GM12864 (cell line): ENCODE measurements at places on chromosomes 3 and 15.
A peak's percentile ranks its signal among the peaks of the same experiment; 100 is the strongest.

GRCh38 chr3:179181021-179181472 lies 32.9 kb downstream of the PIK3CA start:
- no peak for DNase-seq

GRCh38 chr3:45095916-45096526 lies 50.2 kb downstream of the CDCP1 start:
- DNase-seq: no peak

DNA sequence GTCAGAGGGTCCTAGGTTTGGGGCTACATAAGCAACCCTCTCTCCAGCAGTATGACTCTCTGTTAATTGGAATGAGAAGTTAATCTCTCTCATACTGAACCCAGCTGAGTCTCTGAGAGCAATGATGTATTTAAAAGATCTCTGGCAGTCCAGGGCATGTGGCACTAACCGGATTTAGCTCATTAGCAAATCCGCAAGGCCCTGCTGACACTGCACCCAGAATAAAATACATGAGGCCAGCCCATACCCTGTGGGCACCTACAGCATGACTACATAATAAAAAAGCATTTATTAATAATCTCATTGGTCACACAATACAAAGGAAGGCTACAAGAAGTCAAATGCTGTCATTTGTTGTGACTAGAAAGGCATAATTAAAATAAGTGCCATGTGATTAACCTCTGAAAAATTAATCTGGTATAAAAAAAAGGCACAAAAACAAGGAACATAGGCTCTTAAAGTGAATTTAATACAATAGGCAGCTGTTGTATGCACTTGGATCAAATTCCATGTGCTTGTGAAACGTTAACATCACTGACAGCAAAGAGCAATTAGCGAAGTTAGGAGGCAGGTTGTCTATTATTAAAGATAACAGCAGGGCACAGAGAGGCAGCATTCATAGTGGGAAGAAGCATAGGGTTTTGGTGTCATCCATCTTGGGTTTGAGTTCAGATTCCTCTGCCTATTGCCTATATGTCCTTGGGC lies 381.2 kb downstream of the WDR72 start:
- no peak for DNase-seq

GRCh38 chr15:58108117-58108516 lies 30.1 kb upstream of the AQP9 start:
- DNase-seq: no peak

GRCh38 chr15:64837502-64837901 lies 4.2 kb upstream of the PLEKHO2 start:
- DNase-seq: no peak

DNA sequence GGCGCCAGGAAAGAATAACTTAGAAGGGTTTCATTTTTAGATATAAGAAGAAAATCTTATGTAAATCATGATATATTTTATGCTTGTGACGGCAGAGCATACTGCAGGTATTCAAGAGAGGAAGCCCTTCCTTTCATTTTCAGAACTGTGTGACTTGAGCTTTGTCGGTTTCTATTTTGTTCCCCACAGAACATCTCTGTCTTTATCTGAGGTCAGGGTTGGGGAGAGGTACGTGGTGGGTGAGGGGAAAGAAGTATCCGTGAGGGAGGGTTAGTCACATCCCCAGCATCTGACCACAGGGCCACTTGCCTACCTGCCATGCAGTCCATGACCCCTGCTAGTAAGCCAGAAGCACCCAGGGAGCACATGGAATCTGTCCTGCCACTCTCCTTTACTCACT lies 126.5 kb downstream of the DGKG start:
- no peak for DNase-seq

- no peak for DNase-seq
Measured at GRCh38 chr15:51044037-51044727, 50.5 kb downstream of the TNFAIP8L3 start.

DNA sequence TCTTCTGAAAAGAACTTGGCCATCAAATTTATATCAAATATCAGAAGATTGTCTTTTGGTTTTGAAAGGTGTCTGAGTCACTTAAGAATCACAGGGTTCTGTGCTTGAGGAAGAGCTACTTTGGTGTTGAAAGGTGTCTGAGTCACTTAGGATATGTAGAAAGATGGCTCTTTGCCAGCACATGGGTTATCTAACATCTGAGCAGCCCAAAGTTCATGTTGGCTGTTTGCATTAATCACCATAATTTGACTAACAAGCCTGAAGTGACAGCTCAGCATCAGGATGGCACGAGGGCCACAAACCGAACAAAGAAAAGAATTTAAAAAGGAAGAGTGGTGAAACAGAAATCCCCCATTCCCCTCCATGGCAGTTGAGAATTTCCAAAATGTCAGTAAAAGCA lies 190.5 kb upstream of the CMC1 start:
- no peak for DNase-seq

DNA sequence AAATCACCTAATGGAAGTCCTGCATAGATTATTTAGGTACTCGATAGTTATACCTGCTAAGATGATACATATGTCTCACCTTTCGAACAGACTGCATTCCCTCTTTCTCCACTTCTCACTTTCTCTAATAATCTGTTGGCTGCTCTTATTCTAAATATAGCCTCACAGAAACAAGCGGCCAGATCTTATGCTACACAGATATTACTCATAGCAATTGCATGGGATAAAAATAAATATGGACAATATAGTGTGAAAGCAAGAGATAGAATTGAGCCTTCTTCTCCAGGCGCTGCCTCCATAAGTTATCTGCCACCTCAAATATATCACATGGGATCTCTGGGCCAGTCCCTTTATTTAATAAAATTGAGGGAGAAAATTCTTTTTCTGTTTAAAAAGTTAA lies 29.5 kb upstream of the TGFBR2 start:
- DNase-seq: no peak

DNA sequence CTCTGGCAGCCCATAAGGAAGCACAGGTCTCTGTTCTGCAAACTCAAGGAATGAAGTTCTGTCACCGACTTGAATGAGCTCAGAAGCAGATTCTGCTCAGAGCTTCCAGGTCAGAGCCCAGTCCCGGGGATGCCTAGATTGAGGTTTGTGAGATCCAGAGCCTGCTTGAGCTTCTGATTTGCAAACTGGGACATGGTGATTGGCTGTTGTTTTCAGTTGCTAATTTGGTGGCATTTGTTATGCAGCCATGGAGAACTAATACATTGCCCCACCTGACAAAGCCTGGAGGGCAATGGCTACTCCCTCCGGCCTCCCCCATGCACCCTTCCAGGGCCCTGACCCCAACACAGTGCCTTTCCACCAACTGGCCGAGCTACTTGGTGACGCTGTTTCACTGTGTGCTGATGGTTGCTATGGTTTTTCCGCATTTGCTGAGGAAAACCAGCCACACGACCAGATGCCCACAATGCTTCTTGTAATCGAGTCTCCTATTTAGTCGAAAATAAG lies 379.5 kb upstream of the ATP10A start:
- DNase-seq: no peak

DNA sequence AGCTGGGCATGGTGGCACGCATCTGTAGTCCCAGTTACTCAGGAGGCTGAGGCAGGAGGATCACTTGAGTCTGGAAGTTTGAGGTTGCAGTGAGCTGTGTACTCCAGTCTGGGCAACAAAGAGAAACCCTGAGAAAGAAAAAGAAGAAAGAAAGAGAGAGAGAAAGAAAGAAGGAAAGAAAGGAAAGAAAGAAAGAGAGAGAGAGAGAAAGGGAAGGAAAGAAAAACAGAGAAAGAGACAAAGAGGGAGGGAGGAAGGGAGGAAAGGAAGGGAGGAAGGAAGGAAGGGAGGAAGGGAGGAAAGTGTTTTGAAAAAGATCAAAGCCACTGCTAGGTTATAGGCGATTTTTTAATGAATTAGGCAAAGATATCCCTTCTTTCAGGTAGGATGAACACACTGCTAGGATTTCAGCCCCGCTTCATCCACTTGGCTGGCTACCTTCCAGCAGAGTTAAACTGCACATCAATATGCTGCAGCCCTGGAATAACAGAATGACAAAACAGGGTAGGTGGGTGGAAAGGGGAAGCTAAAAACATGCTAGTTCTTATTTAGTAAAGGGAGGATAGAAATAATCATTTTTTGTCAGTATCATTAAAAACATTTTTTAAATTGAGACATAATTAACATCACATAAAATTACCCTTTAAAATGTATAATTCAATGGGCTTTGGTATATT lies 12.8 kb upstream of the PPARG start:
- no peak for DNase-seq

DNA sequence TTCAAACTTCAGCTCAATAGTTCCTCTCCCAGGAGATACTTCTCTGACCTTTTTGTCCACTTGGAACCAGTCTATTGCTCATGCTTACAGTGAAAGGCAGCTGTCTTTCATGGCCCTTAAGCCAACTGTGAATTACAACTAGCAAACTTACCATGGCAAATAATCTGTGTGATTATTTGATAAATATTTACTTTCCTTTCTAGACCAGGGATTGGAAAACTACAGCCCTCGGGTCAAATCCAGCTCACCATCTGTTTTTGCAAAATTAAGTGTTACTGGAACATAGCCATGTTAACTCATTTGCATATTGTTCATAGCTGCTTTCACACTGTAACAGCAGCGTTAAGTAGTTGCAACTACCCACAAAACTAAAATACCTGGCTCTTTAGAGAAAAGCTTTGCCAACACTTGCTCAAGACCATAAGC lies 289.1 kb upstream of the MCTP2 start:
- no peak for DNase-seq

DNA sequence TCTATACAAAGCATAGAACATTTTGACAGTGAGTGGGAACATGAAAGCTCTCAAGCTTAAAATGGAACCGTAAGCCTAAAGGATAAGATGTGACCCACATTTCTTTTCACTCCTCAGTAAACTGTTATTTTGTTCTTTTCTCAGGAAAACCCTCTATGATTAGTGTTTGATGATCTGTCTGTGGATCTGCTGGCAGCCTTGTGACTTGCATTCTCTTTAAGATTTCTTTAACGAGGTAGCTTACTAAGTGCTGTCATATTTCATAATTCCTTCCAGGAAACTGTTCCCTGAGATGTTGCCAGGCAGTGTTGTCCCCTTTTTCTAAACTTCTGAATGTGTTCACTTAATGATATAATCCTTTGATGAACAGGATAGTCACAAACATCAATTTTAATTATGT lies 167.6 kb downstream of the PYDC2 start:
- DNase-seq: no peak

- DNase-seq: no peak
Measured at GRCh38 chr3:58150810-58151199, 60.0 kb downstream of the DNASE1L3 start.

DNA sequence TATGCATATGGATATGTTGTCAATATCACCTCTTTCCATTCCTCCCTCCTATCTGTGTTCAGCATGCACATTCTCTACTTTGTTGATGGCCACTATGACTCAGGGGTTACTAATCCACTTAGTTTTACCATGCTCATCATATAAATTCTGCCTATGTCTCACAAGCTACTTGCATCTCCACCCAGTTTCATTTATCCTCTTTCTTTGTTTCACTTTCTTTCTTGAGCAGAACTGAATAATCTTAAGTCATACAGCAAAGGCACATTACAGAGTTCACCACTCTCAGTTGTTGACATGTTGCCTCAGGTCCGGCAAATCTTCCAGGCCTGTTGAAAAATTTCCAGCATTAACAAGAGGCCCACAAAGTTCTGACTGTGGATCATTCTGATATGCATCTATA lies 71.5 kb downstream of the SSR3 start:
- peak; percentile 82 for DNase-seq

DNA sequence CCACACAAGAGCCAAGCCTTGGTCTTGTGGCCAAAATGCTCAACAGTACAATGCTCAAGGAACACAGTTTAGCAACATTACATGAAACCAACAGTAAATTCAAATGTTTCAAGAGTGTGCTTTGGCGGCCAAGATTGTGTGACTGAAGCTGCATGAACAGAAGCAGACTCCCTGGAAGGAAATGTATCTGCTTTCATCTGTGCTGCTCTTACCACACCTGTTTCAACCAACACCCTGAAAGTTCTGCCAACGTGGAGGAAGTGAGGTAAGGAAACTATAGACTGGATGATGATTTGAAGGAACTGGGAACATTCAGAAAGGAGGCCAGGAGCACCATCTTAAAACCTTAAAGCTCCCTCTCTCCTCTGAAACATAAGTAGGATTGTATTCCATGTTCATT lies 55.7 kb downstream of the MB21D2 start:
- peak; percentile 65 for DNase-seq

DNA sequence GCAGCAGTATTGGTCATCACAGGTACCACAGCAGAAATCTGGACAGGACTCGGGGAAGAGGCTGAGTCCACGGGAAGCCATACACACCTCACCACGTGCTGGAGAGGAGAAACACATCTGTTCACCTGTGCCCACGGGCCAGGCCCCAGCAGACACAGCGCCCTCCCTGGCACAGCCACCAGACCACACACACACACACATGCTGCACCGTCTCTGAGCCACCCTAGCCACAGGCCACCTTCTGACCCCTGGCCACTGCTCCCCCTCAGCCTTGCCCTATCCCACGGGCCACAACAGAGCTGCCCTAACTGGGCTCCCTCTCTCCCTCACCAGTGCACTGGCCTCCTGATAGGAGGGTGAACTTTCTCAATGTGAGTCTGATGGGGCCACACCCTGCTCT lies 2.8 kb downstream of the SHISA5 start:
- DNase-seq: no peak

- no peak for DNase-seq
Measured at GRCh38 chr3:23116081-23116837, 86.9 kb upstream of the UBE2E2 start.

DNA sequence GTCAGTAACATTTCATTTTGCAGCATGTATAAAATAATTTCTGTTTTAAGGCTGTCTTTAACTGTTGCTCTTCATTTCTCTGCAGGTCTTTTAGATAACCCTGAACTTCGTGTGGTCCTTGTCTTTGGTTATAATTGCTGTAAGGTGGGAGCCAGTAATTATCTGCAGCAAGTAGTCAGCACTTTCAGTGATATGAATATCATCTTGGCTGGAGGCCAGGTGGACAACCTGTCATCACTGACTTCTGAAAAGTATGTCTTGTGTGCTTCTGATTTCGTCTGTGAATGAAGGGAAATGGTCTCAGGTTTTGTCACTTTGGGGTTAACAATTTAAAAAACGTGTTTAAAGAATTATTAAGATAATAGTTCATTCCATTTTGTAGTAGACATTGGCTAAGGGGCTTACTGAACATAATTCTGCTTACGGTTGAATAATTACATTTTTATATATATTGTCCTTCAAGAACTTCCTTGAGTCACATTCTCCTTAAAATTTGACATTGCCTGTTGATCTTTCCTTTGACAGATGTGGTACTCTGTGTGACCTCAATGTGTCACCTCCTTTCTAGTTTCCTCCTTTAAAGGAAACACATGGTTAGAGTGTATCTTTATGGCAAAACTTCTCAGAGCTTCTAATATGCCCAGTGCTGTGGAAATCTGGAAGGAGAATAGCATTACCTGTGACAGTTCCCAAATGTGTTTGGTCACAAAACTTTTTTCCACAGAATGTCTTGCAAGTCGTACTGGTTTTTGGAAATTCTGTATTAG lies 26.3 kb downstream of the FBXO22 start:
- no peak for DNase-seq
